ENCODE measurements at places on chromosomes 6 and 20. TPM values are rescaled to one million over a fixed set of nuclear protein-coding genes. Genes with fewer than 3 reads are reported as not detected.

Gene RAB32
- total RNA-seq, result 89.8 TPM

Gene PXDC1
- total RNA-seq, result 61.8 TPM

Gene GJA10
- not detected for total RNA-seq

Gene ERVFRD-1
- not detected for total RNA-seq

Gene PROKR2
- not detected for total RNA-seq

Gene BPI
- total RNA-seq, result 0.30 TPM

Gene RGS17
- 13.9 TPM for total RNA-seq

Gene SGK1
- 183 TPM for total RNA-seq

Gene GMEB2
- total RNA-seq, result 11.6 TPM

Gene KIAA1755
- total RNA-seq, result 4.7 TPM

Gene GABBR1
- 25.4 TPM for total RNA-seq

Gene MUC22
- not detected for total RNA-seq

Gene LGSN
- 0.07 TPM for total RNA-seq

Gene WFDC12
- not detected for total RNA-seq

Gene CTAGE9
- not detected for total RNA-seq

Gene C6orf118
- not detected for total RNA-seq

Gene MLN
- total RNA-seq, result not detected

Gene PI16
- 1.8 TPM for total RNA-seq

Gene VSTM2L
- 2.1 TPM for total RNA-seq

Gene CLPSL1
- total RNA-seq, result not detected

Gene PPIL6
- total RNA-seq, result 5.0 TPM

Gene PNPLA1
- total RNA-seq, result 0.03 TPM

Gene GLP1R
- total RNA-seq, result not detected

Gene MARCKS
- 101 TPM for total RNA-seq

Gene SAMD10
- total RNA-seq, result 3.6 TPM

Gene LY6G6D
- not detected for total RNA-seq

Gene PRICKLE4
- 0.36 TPM for total RNA-seq

Gene PIM1
- total RNA-seq, result 19.3 TPM

Gene MCCD1
- total RNA-seq, result not detected

Gene TCF21
- 0.50 TPM for total RNA-seq

Gene BMP5
- 0.03 TPM for total RNA-seq

Gene TMC2
- not detected for total RNA-seq

Gene PGC
- total RNA-seq, result not detected

Gene UBE2C
- 7.9 TPM for total RNA-seq

Gene SCUBE3
- 153 TPM for total RNA-seq

Measured in smooth muscle cell of the pulmonary artery (primary cell).